Stimulated activated CD8-positive, alpha-beta memory T cell treated with anti-CD3 and anti-CD28 coated beads, Interleukin-4, amount 100 ng/mL, for 1 hour (primary cell): ENCODE measurements at places on chromosomes 7 and 10.

DNA sequence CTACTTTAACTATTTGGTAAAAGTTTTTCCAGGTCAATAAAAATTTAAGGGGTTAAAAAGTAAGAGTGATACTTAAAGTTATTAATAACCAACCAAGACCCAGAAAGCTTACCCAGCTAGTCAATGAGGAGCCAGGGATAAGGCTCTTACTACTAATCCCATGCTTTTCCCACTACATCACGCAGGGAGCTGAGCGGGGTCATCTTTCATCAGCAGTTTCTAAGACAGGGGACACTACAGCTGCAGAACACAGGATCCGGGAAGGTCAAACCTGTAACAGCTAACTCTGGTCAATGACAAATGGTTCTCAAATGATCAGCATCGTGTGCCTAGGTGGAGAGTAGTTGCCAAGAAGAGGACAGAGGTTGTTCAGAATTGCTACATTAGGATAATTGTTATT, 65.1 kb downstream of the RSU1 start:
- DNase-seq: no peak

- no peak for DNase-seq
Measured at GRCh38 chr7:131629217-131629882, 72.9 kb upstream of the PODXL start.

- DNase-seq: no peak
Measured at GRCh38 chr7:89023877-89024276, 228.3 kb upstream of the TEX47 start.

DNA sequence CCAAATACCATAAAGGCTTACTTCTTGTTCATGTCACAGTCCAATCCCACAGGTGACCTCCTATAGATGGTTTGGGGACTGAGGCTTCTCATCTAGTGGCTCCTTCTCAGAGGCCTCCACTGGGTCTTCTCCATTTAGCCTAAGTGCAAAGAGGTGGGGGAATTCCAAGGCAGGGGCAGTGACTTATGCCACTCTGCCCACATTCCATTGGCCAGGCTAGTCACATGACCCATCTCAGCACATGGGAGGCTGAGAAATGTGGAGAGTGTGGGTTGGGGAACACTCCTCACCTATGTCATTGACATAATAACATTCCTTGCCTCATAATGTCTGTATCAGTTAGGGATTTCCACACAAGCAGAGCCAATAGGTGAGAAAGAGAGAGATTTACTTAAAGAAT, 104.3 kb upstream of the PLXNA4 start:
- DNase-seq: no peak

DNA sequence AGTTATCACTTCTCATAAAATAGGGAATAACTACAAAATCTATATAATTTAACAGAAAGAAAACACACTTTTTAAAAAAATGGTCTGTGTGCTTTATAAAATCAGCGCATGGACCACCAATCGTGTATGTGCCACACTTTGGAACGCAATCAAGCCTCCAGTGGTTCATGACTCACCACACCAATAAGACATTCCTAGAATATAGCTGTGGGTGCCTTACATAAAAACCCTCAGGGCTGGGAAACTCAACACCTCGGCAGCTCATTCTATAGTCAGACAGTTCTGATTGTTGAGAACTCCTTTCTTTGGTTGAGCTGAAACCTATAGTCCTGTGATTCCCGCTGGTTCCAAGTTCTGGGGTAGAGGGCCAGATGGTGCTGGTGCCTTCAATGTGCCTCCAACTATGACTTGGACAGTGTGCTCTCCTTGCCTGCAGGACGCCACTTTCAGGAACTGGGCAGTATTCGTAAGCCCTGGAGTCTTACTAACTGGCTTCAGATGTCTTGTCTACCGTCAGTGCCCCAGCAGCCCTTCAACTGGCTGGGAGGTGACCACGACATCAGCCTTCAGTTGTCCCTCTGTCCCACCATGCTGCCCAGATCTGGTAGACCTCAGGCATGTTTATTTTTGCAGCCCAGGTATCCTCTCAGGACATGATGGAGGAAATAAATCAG, 135.7 kb upstream of the GDF10 start:
- DNase-seq: no peak

DNA sequence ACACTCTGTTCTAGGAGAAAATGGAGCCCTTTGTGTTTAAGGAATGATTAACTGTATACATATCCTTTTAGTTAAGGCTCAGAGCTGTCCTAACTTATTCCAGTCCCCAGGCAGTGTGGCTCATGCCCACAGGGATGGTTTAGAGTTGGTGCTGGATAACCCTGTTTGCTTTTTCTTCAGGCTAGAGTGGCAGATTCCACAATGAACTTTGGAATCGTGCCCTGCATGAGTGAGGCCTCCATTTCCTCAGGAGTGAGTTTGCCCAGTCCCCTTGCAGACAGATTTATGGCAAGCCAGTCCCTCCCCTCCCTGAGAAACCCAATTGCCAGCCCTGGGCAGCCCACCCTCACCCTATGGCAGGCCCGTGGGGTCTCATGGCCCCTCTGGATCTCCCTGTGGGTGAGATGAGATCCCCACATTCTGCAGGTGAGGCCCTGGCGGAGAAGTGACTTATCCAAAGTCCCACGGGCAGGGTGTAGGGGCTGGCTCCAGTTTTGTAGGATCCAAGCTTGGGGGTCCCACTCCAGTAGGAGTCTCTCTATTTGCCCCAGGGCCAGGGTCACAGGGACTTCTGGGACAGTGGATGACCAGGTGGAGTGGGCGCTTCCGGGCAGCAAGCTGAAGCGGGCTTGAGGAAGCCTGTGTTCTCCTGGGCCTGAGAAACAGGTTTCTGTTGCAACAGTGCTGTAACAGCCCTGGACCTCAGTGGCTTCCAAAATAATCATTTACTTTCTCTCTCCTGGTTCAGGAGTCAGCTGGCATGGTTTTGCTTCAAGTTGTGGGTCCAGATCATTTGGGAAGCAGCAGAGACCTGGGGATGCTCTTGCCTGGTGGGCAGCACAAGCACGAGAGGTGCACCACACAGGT, 9.0 kb upstream of the COMTD1 start:
- DNase-seq: no peak

DNA sequence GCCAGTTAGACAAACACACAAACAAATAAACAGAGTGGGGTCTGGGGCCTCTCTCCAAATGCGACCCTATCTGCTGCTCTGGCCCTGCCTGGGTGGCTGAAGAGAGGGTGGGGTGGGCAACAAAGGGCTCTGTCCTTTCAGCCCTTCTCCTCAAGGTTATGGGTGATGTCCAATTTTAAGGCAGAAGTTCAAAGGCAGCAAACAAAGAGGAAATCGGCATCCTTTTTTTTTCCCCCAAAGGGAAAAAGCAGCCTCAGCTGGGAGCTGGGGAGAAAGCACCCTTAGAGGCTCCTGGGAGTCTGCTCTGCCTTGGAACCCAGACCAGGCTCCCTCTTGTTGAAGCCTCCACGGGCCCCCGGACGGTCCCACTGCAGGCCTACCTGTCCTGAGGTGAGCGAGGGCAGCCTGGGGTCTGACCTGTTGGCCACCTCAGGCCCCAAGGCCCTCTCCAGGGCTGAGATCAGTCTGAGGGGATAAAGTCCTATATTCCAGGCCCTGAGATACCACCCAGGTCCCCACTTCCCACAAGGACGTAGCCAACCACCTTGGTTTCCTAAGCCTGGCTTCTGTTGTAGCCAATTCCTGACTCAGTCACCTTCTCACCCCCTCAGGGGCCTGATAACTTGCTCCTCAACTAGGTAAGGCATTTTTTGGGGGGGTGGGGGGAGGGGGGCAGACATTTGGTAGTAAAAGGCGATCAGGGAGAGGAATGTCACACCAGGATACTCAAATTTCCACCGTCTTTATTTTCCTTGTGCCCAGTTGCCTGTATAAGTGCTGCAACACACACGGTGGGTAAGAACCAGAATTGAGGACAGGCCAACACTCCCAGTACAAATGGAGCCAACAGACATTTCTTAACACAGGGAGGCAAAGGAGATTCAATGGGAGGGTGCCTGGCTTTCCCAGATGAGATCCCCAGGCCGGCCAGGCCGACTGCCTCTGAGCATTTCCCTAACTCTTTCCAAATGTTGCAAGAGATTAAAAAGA, 4.3 kb downstream of the HOXA11 start:
- DNase-seq: no peak

GRCh38 chr7:20238754-20239324, 21.7 kb upstream of the MACC1 start:
- no peak for DNase-seq

- DNase-seq: no peak
Measured at GRCh38 chr7:158364451-158364850, 223.2 kb downstream of the PTPRN2 start.

DNA sequence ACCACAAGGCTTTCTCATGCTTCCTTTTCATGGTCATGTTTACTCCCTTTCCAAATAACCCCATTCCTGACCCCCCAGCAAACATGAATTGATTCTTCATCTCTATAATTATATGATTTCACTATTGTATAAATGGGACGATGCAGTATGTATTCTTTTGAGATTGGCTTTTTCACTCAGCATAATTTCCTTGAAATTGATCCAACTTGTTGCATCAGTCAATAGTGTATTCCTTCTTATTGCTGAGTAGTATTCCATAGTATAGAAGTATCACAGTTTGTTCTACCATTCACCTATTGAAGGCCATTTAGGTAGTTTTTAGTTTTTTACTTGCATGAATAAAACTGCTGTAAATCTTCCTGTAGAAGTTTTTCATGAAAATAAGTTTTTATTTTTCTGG, 264.7 kb downstream of the BAMBI start:
- DNase-seq: no peak

DNA sequence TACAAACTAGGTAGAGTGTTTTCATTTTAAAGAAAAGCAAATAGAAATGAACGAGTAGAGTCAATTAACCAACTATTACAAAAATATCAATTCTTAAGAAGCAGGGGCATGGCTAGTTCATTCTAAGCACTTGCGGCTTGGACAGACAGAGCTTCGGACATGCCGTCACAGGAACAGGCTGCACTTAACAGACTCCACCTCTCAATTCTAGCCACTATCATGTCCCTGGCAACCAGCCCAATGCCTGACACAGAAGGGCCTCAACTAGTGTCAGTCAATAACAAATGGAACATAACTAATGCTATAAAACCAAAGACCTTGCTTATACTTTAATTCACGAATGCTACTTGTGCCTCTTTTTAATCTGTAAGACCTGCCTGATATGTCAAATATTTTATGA, 74.4 kb downstream of the TPK1 start:
- DNase-seq: no peak

- DNase-seq: no peak
Measured at GRCh38 chr10:117255835-117256460, 15.0 kb downstream of the SLC18A2 start.

DNA sequence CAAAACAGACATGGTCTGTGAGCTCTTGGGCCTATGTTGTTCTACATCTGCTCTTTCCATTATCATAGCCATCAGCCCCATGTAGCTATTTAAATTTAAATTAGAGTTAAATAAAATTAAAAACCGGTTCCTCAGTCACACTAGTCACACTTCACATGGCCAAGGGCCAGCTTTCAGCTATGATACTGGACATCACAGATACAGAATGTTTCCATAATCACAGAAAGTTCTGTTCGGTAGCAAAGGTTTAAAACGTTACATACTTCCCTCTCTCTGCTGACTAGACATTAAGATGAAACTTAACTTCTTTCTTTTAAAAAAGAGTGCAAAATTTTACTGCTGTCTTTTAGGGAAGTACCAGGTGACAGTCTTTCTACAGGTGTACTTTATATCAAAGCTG, 43.0 kb downstream of the SRPK2 start:
- no peak for DNase-seq

DNA sequence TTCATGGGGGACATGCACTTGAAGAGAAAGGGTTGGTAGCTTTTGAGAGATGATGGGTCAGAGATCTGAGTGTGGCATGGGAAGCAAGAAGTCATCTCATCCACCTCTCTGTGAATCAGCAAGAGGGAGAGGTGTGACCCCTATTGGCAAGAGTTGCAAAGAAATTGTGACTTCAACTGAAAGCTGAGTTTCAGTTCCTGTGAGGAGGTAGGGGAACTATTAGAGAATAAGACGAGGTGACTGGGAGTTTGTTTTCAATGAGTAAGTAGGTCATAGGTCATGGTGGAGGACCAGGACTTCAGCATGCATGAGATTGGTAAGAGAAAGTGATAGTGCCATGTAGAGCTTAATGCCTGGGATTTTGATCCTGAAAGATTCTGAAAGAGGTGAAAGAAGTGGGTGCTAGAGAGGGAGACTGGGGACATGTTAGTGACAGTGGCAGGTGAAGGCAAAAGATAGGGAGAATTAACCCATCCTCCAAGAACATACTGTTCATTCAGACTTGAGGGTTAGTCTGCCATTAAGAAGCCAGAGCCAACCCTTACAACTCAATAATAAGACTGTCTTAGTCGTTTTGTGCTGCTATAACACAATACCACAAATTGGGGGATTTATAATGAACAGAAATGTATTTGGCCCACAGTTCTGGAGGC, 75.5 kb upstream of the CAPZA2 start:
- no peak for DNase-seq

GRCh38 chr10:129841590-129841989, 122.5 kb downstream of the EBF3 start:
- no peak for DNase-seq

DNA sequence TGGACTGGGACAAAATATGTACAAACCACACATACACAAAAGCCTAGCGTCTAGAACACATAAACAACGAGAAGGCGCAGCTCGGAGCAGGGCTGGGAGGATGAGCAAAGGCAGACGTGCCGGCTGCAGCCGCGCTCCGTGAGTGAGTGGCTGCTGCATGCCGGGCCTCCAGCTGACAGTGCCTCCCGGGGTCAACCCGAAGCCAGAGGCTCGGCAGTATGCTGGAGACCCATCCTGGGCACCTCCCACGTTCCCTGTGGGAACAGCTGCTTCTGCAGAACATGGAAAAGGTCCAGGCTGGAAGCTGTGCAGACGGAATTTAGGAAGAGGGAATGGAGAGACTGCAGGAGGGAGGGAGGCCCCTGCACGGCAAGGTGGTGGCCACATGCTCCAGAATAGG, 3.6 kb upstream of the GPR146 start:
- DNase-seq: no peak

DNA sequence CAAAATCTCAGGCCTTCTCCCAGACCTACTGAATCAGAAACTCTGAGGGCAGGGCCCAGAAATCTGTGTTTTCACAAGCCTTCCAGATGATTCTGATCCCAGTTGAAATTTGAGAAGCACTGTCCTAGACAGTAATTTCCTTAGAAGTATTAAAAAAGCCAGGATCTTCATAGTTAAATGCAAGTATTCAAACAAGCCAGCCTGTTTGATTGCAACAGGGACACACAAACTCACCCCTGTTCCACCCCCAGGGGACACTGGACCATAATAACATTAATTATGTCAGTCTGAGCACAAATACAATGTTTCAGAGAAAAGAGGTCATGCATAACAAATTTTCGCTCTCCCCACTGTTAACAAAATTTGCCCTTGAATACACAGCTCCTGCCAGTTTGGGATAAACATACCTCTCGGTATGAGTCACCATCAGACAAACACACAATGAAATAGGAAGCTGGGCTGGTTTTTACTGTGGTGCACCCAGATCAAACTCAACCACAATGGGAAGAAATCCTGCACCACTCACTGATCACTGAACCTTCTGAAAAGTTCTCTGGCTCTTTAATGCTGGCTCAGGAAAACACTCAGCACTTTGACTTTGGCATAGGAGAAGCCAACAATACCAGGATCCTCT, 34.3 kb downstream of the ABLIM1 start:
- DNase-seq: no peak

GRCh38 chr10:119421891-119422681, 120.4 kb downstream of the RGS10 start:
- DNase-seq: no peak

GRCh38 chr10:64690194-64690593, 1169.0 kb downstream of the REEP3 start:
- no peak for DNase-seq
